ENCODE measurements at places on chromosomes 1 and 21. TPM values are rescaled to one million over a fixed set of nuclear protein-coding genes. Genes with fewer than 3 reads are reported as not detected.

KRTAP19-1 gene
- not detected for total RNA-seq

LCE1B gene
- not detected for total RNA-seq

F13B gene
- under 0.01 TPM for total RNA-seq

TAL1 gene
- 58.1 TPM for total RNA-seq

IFI44L gene
- total RNA-seq = 0.44 TPM

CFHR1 gene
- total RNA-seq = not detected

PGLYRP4 gene
- total RNA-seq = not detected

CHRM3 gene
- 0.20 TPM for total RNA-seq

CRYBG2 gene
- total RNA-seq = not detected

GRCh38 chr21:41431788-41432548, 5.9 kb downstream of the MX1 start:
- DNase-seq = no peak

DNA sequence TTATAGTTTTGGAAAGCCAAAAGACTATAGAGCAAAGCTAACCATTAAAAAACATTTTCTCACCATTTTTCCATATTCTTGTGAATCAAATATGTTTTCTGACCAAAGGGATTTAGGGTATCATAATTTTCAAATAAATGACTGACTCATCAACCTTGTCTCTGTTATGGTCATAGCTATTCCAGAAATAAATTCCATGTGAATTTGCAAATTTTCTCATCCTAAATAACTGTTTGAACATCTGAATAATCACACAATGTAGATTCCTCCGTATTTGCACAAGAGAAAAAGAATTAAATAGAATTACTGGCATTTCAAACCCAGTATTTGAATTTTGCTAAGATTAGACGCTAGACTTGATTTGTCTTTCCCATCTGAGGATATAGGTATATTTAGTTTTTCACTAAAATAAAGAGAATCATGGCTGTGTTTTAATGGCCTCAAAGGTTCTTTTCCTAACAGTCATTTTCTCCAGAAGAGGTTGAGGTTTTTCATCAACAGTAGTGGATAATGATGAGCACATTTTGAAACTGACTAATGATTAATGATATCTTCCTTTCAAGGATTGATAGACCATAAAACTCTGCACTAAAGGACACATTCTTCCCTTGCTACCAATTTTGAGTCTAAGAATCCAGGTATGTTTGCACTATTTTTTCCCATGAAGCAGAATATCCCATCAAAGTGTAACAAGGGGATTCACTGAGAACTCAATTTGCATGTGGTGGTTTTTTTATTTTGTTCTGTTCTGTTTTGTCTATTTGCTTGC, 9.5 kb upstream of the DUSP23 start:
- DNase-seq = no peak

GRCh38 chr1:67399199-67399993, 30.8 kb downstream of the SERBP1 start:
- DNase-seq = no peak

GRCh38 chr1:94079989-94080388, 41.0 kb downstream of the ABCA4 start:
- no peak for DNase-seq

GRCh38 chr1:63603810-63604209, 10.6 kb downstream of the PGM1 start:
- DNase-seq = no peak

- peak; percentile 72 for DNase-seq
These were observed 72.0 kb upstream of the KCNA3 start for GRCh38 chr1:110746644-110747259.

- DNase-seq = no peak
These were observed 41.4 kb upstream of the TENT5C start for GRCh38 chr1:117564227-117565075.

DNA sequence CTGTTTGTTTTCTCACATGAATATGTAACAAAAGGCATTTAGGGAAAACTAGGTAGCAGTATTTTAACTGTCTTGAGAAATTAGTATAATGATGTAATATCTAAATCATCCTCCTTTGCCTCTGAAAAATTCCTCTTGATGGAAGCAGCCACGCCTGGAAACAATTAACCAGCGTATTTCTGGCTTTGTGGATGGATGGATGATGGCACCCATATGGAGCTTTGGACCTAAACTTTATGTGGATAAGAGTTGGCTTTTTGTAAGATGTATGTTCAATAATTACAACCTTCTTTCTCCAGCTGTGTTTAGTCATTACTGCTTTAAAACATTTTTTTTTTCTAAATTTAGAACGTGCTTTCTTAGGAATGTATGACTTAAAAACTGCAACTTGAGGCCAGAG, 12.7 kb downstream of the CDCA8 start:
- DNase-seq = no peak

GRCh38 chr1:115705963-115706362, 62.6 kb downstream of the CASQ2 start:
- no peak for DNase-seq

- no peak for DNase-seq
These were observed 24.0 kb downstream of the WDR4 start for GRCh38 chr21:42855171-42855936.

DNA sequence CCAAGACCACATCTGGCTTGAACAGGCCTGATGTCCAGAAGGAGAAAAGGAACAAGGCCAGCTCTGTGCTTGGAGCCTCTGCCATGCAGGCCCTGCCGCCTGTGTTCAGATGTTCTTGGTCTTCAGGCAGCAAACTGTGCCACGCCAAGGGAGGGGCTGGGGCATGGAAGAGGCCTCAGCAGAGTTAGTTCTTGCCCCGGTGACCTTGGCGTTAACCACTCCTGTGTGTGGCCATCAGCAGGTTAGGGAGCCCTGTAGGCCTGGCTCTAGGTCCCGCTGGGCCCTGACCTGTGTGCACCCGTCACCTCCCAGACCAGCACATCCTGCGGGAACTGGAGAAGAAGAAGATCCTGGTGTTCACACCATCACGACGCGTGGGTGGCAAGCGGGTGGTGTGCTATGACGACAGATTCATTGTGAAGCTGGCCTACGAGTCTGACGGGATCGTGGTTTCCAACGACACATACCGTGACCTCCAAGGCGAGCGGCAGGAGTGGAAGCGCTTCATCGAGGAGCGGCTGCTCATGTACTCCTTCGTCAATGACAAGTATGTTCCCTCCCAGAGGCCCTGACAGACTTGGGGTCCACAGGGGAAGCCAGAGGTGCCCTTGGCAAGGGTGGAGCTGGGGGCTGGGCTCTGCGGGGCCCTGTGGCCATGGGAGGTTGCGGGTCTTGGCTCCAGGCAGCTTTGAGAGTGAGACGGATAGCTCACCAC, 7.1 kb downstream of the ZC3H12A start:
- DNase-seq = no peak

GRCh38 chr1:25862785-25863485, 3.7 kb upstream of the AUNIP start:
- DNase-seq = no peak

- DNase-seq = no peak
These were observed 5.0 kb downstream of the TAF5L start for GRCh38 chr1:229620876-229621275.
